ENCODE measurements at places on chromosomes 5 and 9.
A peak's percentile ranks its signal among the peaks of the same experiment; 100 is the strongest.

- DNase-seq, result no peak
Measured at GRCh38 chr9:112554516-112554915, 67.9 kb downstream of the KIAA1958 start.

DNA sequence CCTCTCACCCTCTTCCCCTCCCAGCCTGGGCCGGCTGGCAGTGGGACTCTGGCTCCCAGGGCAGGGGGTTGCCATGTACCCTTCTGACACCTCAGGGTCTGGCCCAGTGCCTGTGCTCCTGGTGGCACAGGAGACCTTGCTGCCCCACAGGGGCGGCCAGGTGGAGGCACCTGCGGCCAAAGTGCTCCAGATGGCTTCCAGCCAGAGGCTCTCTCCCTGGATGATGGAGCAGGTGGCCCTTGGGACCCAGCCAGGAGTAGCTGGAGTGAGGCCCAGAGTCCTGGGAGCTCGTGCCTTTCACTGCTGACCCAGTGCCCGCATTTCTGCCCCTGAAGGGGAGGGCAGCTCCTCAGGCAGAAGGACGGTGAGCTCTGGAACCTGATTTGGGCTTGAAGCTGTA, 87.3 kb downstream of the NTNG2 start:
- DNase-seq, result peak; percentile 96

- no peak for DNase-seq
Measured at GRCh38 chr5:152688561-152689249, 283.6 kb upstream of the NMUR2 start.

GRCh38 chr5:109467058-109467457, 57.3 kb upstream of the PJA2 start:
- DNase-seq, result no peak

- DNase-seq, result no peak
Measured at GRCh38 chr9:121820286-121821005, 169.0 kb downstream of the DAB2IP start.
